ENCODE measurements at places on chromosomes 5 and 9. TPM values are rescaled to one million over a fixed set of nuclear protein-coding genes. Genes with fewer than 3 reads are reported as not detected.

Gene TSSK1B
- total RNA-seq, result not detected

Gene FYB1
- 5.8 TPM for total RNA-seq

GRCh38 chr9:121232251-121232650 is 30.6 kb upstream of the RAB14 start:
- DNase-seq, result no peak

DNA sequence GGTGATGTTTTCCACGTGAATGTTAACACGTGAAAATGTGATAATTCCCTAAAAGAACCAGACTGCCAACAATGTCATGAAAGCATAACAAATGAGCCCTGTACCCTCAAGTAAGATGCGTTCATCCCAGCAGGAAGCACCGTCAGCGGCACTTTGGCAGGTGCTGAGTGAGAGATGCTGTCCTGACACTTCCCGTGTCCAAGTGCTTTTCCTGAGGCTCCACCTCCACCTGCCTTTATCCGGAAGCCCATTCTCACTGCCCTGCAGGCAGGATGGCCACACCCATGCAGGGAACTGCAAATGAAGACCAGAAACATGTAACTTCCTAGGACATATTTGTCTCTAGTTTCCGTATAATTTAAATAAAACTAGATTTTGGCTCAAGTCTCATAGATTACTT is 238.0 kb upstream of the IRX2 start:
- DNase-seq, result no peak

DNA sequence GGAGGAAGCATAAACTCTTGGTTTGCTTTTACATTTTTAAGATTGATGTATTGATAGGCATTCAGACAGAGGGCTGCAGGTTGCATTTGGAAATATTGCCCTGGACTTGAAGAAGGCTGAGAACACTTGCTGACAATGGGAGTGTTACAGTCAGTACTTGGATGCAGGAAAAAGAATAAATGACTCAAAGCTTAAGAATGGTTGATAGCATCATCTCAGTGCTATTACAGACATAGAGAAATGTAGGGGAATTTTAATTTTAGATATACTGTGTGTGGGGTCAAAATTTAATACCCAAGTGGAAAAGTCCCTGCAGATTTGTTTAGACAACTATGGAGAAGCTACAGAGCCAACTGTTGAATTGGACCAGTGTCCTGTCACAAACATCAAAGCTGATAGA is 101.1 kb downstream of the ISL1 start:
- no peak for DNase-seq
